ENCODE measurements at places on chromosomes 11 and 22.

DNA sequence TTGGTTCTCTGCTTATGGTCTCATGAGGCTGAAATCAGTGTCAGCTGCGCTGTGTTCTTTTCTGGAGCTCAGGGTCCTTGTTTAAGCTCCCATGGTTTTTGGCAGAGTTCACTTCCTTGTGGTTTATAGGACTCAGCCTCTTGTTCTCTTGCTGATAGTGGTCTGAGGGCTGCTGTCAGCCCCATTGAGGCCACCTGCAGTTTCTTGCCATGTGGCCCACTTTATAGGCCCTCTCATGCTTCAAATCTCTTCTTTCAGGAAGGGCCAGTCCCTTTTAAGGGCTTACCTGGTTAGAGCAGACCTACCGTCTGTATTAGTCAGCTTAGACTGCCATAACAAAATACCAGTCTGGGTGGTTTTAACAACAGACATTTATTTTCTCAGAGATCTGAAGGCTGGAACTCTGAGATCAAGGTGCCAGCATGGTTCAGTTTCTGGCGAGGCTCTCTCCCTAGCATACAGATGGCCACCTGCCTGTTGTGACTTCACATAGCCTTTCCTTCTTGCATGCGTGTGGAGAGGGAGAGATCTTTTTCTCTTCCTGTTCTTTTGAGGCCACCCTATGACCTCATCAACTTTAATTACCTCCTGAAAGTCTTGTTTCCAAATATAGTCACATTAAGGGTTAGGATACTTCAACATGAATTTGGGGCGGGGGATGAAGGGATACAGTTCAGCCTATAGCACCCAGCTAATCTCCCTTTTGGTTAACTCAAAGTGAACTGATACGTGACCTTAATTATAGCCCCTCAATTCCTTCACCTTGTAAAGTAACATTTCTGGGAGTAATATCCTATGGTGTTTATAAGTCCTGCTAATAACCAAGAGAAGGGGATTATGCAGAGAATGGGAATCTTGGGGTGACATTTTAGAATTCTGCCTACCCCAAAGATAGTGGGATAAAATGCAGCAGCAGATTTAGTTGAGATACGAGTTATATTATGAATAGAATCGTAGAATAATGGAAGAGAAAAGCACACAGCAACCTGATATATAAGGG, 131.8 kb downstream of the UVRAG start:
- DNase-seq, result no peak

GRCh38 chr11:72771507-72771906, 19.3 kb upstream of the ARAP1 start:
- no peak for DNase-seq

DNA sequence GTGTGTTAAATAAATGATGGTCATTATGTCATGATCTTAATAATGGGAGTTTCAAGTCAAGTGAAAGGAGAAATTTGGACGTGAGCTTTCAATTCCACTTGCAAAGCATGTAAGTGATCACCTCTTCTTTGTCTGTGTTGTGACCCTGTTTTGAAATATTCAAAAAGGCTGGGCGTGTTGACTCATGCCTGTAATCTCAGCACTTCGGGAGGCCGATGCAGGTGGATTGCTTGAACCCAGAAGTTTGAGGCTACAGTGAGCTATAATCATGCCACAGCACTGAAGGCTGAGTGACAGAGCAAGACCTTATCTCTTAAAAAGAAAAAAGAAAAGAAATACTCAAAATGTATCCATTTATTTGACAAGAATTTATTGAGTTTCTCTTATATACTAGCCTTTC, 32.9 kb upstream of the EED start:
- DNase-seq, result no peak

- DNase-seq, result no peak
Observed at GRCh38 chr22:46031557-46031956, 54.6 kb upstream of the WNT7B start.

DNA sequence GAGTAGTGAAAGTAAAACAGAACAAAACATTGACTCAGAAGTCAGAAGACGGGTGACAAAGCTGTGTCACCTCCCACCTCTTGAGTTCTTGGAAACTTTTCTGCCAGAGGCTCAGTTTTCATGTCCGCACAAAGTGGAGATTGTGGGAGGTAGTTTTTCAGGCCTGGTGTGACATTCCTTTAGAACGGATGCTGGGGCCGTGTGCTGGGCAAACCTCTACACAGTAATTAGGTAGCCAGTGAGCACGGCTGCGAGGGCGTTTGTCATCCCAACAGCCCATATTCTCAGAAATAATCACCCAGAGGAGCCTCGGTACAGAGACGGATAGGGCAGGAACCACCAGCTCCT, 1054.4 kb downstream of the TBC1D22A start:
- no peak for DNase-seq

DNA sequence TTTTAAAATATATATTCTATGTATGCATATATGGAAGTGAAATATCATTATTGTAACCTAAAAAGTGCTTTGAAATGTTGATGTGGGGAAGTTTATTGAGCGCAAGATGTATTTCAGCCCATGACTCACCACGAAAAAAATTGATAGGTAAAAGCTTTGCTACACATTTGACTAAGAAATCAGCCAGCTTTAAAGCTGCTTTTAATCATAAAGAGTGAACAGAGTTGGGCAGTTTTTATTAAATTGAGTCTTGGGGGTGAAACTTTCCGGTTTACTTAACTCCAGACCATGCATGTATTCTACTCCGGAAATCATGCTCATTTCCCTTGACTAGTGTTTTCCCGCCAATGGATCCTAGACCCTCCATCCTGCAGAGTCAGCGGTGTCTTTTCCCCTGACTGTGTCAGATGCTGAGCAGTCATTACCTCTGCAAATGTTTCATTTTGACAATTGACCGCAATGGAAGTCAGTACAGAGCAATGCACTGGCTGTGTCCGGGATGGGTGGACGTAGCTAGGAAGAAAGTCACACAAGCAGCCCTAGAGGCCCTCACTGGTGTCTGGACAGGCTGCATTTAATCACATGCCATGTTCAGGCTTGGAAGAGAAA, 47.2 kb upstream of the MPEG1 start:
- no peak for DNase-seq

GRCh38 chr11:1777737-1778136, 14.0 kb upstream of the CTSD start:
- DNase-seq, result no peak

DNA sequence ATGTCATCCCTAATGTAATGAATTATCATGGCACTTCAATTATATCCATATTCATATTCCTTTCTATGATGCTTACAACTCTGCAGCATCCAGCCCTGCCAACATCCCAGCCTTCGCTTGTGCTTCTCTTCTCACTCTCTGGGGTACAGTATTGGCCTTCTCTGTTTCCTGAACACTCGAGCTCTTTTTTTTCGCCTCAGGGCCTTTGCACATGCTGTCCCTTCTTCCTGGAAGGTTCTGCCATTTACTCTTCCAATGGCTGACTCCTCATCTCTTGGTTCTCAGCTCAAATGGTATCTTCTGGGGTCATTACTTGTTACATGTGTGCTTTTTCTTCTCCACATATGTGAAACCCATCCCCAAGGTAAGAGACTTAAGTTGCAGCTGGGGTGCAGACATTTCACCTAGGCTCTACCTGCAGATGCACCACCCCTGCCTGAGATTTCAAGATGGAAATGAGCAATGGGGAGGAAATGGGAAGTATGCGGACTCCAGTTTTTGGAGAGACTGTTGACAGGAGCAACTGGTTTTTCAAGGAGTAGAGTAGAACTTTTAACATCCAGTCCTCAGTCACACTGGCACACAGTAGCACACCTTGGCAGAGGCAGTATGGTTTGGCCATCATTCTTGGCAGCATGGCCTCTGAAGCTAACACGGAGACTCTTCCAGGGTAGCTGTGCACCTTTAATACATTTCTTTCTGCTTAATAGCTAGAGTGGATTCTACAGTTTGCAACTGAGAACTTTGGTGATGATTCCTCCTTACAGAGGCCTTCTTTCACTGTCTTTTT, 42.4 kb upstream of the DMC1 start:
- DNase-seq, result no peak

- DNase-seq, result no peak
Observed at GRCh38 chr11:119937412-119937811, 200.5 kb downstream of the TRIM29 start.

DNA sequence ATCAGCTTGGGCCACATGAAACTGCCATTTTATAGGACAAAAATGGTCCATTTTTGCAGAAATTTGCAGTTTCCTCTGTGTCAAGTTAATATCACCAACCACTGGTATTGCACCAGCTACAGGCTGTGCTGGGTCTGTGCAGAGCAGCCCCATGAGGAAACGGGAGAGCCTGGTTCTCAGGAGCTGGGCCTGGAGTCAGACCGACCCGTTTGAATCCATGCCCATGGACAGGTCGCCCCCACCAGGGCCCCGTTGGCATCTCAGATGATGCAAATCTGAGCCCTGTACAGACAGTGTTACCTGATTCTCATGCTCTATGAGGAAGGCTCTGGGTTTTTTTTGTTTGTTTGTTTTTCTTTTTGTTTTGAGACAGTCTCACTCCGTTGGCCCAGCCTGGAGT, 9.8 kb upstream of the SEC14L6 start:
- DNase-seq, result no peak

- DNase-seq, result no peak
Observed at GRCh38 chr11:15216678-15217077, 102.0 kb downstream of the INSC start.

DNA sequence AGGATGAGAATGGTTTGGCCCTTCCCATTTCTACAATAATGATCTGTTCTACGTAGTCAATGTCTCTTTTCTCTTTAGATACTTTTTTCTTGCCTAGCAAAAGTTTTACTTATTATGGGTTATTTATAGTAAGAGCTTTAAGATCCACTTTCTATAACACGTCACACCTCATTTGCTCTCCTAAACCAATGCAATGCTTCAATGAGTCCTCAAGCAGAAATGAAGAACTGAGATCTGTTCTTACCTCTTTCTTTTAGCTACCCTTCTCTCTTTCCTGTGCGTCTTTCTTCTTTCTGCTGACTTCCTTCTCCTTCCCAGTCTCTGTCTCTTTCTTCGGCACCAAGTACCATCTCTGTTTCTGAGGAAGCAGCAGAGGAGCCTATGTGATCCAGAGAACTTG, 61.8 kb downstream of the SNX19 start:
- no peak for DNase-seq

DNA sequence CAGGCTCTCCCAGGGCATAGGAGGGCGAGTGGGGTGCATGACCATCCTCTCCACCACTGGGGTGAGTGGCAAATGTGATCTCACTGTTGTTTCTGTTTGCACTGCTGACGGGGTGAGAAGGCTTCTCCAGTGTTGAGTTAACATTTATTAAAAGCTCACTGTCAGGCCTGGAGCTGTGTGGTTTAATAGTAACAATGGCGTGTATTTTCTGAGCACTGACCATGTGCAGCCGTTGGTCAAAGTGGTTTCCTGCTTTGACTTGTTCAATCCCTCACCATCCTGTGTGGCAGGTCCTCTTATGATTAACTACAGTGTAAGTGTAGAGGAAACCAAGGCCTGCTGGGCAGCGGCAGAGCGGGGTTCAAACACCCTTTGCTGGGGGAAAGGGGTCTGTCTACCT, 4.4 kb downstream of the A4GALT start:
- DNase-seq, result no peak

DNA sequence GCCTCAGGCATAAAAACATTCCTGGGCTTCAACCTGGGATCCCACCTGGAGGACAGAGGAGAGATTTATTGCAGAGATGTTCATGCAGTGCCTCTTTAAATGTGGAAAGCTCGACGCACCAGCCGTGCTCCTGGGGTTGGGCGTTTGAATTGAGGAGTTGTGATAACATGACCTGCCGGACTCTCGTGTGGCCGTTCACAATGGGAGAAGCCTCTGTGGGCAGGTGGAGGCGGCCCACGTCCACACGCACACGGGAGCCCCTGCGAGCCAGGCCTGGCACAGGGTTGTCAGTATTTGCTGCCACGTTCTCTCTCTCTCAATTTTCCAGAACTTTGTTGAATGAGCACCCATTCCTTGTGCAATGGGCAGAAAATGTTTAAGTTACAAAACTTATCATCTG, 58.3 kb upstream of the PPARA start:
- DNase-seq, result no peak

Data from left renal cortex interstitium (tissue), 4 donors.